ENCODE measurements at places on chromosomes 11 and 22. TPM values are rescaled to one million over a fixed set of nuclear protein-coding genes. Genes with fewer than 3 reads are reported as not detected.

Gene ART1
- total RNA-seq, result not detected

Gene LARGE2
- total RNA-seq, result 2.7 TPM

Gene FAT3
- not detected for total RNA-seq

Gene OR8D1
- total RNA-seq, result not detected

Gene UBQLNL
- total RNA-seq, result 0.30 TPM

Gene PANX2
- total RNA-seq, result 0.11 TPM

Gene LRP4
- total RNA-seq, result not detected

Gene ZNRF3
- 0.38 TPM for total RNA-seq

Gene HSD17B12
- 16.1 TPM for total RNA-seq

Gene CLMP
- 0.19 TPM for total RNA-seq

Gene MPZL3
- 30.2 TPM for total RNA-seq

Gene MISFA
- total RNA-seq, result 0.56 TPM

Gene GRM5
- not detected for total RNA-seq

Gene MOGAT2
- total RNA-seq, result not detected

Gene COPB1
- 93.1 TPM for total RNA-seq

- DNase-seq, result no peak
Measured at GRCh38 chr11:114285599-114285998, 10.6 kb upstream of the NNMT start.

DNA sequence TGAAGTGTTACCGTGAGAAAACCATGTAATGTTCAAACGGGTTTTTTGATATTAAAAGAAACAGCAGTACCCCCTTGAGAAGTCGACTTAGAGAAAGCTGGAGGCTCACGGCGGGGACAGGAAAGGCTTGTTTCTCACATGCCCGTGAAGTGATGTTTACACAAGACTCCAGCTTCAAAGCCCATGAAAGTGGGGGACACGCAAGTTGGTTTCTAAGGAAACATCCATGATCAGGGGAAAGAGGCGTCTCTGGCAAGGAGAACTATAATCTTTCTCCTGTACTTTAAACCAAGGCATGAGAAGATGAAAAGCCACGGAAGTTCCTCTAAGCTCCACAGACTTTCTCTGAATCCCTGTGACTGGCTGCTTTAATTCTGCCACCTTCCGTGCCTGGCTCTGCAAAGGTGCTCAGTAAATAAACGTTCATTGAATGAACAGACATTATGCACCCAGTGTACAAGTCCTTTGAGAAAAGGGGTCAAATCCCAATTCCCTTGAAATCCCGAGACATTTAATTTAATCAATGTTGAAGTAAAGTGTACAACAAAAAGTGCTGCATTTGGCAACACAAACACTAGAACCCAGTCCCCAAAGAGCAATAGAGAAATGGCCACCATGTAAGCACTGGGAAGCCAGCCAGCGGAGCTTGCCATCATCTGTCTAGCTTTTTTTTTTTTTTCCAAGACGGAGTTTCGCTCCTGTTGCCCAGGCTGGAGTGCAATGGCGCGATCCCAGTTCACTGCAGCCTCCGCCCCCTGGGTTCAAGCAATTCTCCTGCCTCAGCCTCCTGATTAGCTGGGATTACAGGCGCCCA, 58.7 kb downstream of the AHNAK start:
- no peak for DNase-seq

DNA sequence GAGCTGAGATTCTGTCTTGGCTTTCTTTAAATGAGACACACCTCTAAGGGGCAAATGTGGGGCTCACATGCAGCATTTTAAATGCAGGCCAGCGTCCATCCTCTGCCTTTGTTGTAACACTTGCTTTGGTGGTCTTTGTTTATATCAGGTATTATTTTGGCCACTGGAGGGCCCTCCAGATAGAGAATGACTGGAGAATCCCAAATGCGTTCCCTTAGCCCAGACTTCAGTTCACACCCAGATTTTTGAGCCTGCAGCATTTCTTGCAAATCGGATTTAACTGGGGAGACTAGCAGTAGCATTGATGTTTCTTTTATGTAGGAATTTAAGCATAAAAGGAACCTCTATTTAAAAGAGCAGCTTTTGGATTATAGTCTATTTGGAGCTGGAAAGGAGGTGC, 200.2 kb upstream of the SORL1-AS1 start:
- DNase-seq, result no peak

DNA sequence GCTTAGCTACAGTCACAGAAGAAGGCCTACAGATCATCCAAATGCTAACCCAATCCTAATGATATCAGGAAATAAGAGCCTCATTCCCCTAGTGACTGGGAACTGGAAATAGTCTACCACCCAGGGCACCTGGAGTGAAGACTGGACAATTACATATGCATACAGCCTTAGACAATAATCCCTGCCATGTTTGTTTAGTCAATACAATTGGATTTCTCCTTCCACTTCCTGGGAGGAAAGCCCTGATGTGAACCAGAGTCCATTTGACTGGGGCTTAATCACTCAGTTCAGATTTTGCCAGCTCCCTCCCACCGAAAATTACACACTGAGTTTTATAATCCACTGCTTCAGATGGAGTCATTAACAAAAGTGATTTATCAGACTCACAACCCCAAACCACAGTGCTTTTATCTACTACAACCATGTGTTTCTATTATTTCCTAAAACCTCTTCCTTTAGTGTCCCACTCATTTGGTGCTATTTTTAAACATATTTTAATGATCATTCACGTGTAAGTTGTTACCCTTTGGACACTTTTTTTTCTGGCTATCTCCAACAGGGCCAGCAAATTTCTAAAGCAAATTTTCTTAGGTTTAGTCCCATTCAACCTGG, 29.9 kb downstream of the CWF19L2 start:
- DNase-seq, result no peak

DNA sequence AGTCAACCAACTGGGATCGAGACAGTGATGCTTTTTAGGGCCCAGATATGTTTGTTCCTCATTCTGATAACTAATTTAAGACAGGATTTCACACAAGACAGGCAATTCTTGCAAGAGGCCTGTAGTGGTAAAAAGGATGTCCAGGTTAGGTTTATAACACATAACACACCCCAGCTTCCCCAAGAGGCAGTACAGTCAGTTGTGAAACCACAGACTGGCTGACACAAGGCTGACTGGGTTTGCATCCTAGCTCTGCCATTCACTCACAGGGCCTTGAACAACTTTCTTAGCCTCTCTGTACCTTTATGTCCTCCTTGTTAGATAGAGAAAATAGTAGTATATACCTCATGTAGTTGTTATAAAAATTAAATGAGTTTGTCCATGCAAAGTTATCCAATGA, 55.0 kb upstream of the PTH start:
- no peak for DNase-seq

GRCh38 chr11:75319035-75319877, 32.2 kb downstream of the ARRB1 start:
- DNase-seq, result no peak

- DNase-seq, result no peak
Measured at GRCh38 chr11:46360878-46361277, 13.6 kb downstream of the DGKZ start.

GRCh38 chr11:132048040-132048439, 677.6 kb downstream of the NTM start:
- no peak for DNase-seq

- no peak for DNase-seq
Measured at GRCh38 chr11:60165951-60166350, 16.9 kb downstream of the MS4A6A start.

DNA sequence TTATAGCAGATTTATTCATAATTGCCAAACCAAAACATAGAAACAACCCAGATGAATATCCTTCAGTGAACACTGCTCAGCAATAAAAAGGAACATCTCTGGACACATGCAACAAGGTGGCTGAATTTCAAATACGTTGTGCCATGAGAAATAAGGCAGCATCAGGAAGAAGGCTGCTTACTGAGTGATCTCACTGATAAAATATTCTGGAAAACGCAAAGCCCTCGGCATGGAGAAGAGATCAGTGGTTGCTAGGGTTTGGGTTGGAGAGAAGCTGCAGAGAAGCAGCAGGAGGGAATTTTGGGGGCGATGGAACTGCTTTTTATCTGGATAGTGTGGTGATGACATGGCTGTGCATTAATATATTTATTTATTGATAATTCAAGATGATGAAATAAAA, 11.0 kb upstream of the SHANK2 start:
- DNase-seq, result no peak

DNA sequence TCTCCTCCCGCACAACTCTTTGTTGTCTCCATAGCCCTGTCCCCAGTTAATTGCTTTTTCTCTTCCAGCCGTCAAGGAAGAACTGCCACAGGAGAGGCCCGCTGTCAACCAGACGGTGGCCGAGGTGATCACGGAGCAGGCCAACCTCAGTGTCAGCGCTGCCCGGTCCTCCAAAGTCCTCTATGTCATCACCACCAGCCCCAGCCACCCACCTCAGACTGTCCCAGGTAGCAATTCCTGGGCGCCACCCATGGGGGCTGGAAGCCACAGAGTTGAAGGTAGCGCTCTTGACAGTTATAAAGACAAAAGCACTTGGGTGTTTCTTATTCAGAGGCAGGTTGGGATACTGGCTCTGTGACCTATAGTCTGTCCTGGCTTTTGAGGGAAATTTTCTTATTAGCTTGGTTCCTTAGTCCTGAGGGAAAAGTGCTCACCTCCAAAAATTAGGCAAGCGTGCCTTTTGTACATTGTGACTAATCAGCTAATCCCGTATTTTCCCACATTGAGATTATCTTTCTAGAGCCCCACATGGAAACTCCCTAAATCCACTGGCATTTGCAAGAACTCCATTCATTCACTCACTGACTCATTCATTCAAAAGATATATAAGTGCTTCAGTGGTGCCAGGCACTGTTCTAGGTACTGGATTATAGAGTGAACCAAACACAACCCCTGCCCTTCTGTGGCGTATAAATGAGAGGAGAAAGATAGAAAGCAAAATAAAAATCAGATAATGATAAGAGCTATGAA, 65.9 kb downstream of the KREMEN1 start:
- DNase-seq, result no peak

GRCh38 chr22:39146256-39147101, 6.0 kb downstream of the CBX7 start:
- DNase-seq, result no peak

DNA sequence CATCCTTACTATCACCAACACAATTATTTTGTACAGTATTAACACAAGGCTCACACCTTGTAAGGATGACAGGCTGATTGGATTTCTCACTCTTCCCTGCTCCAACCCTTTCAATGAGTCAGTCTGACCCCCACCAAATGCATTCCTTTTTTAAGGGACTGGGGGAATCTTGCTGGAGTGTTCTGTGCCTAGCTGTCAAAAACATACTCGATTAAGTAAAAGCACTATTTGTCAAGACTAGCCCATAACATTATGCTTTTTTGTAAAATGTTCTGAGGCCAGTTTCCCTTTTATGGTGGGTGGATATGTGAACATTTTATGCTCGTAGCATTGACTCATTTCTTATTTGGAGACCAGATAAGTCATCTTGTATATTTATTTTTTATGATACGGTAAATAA, 87.2 kb downstream of the PDHX start:
- no peak for DNase-seq

GRCh38 chr11:20535271-20535881, 64.0 kb upstream of the SLC6A5 start:
- no peak for DNase-seq

- DNase-seq, result peak; percentile 37
Measured at GRCh38 chr11:107591378-107592230, 657 bp downstream of the ELMOD1 start.

GRCh38 chr11:37544491-37544890, 946.5 kb upstream of the RAG2 start:
- DNase-seq, result no peak

GRCh38 chr11:43327987-43328386, 16.2 kb downstream of the API5 start:
- DNase-seq, result no peak
